ENCODE measurements at places on chromosomes 5 and 9.

DNA sequence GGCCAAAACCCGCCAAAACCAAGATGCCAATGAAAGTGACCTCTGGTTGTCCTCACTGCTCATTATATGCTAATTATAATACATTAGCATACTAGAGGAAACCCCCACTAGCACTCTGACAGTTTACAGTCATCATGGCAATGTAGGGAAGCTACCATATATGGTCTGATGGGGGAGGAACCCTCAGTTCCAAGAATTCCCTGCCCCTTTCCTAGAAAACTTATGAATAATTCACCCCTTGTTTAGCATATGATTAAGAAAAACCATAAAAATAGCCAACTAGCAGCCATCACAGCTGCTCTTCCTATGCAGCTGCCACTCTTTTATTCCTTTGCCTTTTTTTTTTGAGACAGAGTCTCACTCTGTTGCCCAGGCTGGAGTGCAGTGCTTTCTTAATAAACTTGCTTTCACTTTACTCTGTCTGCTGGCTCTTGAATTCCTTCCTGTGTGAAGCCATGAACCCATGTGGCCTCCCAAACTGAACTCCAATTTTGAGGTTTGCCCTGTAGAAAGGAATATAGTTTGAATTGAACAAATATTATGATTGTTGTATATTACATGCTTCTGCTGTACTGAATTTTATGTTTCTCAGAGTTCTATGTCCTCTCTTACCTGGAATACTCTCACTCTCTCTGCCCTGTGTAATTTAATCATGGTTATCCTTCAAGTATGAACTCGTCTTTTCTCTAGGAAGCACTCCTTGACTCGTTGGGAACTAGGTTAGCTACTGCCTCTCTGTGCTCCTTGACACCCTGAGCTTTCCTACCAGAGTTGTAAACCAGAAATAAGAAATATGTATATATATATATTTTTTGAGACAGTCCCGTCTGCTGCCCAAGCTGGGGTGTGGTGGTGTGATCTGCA is 59.8 kb downstream of the KIAA1958 start:
- peak; percentile 84 for DNase-seq

- DNase-seq = peak; percentile 7
Measured at GRCh38 chr5:98568336-98568735, 205.1 kb upstream of the RGMB start.

DNA sequence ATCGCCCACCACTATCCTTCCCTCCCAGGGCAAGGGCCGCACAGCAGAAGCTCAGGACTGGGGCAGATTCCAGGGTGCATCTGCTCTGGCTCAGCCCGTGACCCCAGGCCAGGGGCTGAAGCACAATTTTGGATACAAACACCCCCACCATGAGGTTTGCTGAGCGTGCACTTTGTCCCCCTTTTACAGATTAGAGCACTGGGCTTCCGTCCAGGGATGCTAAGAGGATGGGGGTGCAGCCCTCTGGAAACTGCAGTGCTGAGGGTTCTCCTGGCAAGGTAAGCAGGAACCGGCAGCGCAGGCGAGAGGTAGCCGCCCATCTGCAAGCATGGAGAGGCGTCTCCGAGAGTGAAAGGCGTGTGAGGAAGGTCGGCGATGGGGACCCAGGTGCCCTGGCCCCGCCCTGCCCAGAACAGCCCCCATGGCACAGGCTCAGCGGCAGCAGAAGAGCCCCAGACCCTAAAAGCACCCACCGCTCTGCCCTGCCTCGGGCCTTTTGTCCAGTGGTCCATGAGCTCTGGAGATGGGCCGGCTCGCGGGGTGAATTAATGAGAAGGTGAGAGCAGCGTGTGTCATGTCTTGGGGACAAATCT is 54.5 kb upstream of the OLFM1 start:
- no peak for DNase-seq

GRCh38 chr5:133334796-133335639 is 277.3 kb downstream of the FSTL4 start:
- no peak for DNase-seq

- DNase-seq = no peak
Measured at GRCh38 chr5:68411161-68411560, 195.6 kb downstream of the PIK3R1 start.

GRCh38 chr9:136844761-136845464 is 2.6 kb downstream of the AJM1 start:
- DNase-seq = no peak

DNA sequence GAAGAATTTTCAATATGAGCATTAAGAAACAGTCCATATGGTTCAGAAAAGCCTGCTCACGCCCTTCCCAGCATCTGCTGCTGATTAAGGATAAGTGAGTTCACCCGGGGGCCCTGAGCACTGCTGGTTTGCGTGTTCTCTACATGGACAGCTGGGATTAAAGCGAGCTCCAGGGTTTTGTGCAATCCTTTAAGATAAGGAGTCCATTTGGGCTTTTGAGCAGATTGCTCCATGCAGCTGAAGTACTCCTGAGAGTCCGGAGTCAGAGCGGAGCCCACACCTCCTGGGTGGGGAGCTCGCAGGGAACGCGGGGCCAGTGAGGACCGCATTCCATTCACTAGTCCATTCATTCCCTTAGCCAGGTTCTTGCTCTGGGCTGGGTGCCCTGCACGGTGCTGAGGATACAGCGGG is 149.3 kb upstream of the COL5A1 start:
- DNase-seq = no peak

DNA sequence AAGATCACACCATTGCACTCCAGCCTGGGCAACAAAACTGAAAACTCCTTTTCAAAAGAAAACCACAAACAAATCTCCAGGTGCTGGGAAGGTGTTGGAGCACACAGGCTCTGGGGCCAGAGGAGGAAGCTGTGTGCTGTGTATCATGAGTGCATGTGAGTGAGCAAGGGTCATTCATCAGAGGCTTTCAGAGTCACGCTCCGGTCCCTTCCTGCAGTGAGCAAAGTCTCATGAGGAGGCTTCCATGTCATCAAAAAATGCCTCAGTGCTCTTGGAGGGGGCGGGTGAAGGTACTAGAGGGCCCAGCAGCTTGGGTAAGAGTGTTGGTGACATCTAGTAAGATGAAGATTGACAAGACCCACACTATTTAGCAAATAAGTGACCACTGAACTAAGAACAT is 48.3 kb upstream of the TESK1 start:
- no peak for DNase-seq

- peak; percentile 45 for DNase-seq
Measured at GRCh38 chr5:44729536-44729935, 79.2 kb upstream of the MRPS30 start.

DNA sequence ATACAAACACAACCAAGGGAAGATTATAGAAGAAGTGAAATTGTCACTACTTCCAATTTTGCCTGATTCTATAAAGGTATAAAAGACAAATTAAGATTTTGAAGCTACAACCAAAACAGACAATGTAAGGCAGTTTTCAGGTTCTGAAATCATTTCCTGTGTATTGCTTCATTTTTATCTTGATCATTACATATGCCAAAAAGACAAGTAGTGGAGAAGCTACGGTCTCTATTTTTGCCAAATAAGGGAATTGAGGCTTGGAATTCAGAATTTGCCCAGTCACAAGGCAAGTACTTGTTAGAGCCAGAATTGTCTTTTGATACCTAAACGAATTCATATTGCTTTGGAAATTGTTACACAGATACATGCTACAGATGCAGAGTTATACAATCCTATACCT is 20.6 kb downstream of the EDIL3 start:
- no peak for DNase-seq

GRCh38 chr9:6975198-6975597 is 217.4 kb downstream of the KDM4C start:
- no peak for DNase-seq

DNA sequence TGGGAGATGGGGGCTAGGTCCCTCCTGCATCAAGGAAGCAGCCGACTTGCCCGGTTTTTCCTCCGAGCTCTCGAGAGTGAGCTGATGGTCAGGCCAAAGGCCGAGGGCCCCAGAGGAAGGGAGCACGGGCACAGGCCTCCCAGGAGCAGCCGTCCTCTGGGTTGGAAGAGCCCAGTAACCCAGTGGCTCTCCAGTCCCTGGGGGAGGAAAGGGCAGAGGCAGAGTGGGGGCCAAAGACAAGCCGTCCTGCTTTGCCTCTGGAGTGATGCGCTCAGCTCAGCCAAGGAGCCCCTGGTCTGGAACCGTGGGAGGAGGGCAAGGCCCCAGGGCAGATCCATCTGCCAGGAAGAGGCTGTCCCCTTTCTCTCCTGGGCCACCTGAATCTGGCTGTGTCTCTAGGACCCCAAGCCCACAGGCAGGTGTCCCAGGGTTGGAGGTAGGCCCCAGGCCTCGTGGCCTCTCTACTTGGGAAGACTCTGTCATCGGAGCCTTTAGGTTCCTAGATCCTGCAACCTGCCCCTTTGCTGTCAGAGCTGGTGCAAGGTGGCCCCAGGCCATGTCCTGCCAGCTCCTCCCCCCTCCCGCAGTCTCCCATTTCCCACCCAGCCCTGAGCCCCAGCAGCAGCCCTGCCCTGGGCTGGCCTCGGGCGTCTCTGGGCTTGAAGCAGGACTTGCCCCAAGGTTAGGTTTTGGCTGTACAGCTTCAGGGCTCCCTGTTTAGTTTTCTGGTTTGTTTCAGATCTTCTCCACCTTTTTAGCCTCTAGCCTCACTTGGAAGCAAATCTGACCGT is 224.1 kb downstream of the CACNA1B start:
- no peak for DNase-seq

DNA sequence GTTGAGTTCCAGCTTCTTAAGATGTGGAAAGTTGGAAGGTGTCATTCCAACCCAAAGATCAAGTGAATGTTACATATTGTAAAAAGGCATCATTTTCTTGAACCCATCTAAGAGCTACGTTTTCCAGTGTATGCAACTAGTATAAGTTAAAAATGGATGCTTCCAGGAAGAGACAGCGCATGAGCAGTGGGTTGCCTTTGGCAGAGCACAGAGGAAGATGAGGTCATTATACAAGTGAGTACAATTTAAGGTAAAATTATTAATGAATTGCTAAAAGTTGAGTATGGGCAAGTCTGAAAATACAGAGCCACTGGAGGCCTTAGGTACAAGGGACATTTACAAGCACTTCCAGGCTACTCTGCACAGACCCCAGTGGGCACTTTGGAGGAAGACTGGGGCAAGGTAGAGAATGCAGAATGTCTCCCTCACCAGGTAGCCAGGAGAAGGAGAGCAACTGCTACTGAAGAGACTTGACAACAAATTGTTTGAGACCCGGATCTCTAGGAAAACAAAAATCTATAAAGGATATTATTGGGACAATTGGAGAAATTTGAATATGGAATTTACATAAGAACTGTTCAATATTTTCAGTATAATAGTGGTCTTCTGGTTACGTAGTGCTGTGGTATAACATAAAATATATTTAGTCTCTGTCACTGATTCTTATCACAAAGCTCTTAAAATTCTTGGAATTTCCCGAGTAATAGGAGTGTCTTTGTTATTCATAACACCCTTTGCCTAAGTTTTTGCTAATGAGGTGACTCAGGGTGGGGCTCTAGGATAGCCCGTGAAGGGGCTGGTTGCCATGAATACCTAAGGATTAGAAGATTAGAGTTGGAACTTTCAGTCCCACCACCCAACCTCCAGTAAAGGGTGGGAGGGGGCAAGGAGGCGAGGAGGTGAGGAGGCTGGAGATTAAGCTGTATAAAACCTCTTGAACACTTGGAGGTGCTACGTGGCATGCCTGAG is 129.9 kb upstream of the FER start:
- no peak for DNase-seq

DNA sequence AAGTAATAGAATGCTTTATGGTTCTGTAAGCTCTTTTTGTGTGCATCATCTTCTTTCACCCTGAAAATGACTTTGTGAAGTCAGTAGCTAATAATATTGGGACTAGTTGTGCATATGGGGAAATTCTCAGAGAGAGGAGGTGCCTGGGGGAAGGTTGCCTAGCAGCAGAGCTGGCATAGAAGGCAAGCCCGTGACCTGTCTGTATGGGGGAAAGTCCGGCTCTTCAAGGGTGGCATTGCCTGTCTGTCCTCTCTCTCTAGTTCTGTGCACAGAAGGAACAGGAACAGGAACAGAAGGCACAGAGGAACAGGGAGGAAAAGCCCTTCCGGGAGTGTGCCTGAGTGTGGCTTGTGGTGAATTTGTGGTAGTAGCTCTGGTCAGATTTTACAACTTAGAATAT is 33.1 kb downstream of the SH3GL2 start:
- no peak for DNase-seq

DNA sequence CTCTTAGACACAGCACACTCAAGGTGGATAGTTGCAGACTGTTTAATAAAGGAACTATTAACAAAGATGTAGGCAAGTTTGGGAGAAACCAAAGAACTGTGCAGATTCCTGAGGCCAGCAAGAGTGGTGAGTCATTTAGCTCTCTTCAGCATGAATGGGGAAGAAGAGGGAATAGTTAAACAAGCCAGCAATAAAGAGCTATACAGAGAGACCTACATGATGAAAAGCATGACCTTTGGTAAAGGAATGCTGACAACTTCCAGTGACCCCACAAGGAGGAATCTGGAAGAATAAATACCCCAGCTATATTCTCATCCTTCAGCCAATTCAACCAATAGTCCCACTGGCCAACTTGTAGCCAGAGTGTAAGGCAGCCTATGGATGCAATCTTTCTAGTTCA is 706.0 kb upstream of the GRAMD2B start:
- peak; percentile 81 for DNase-seq

Measured in astrocyte of the hippocampus (primary cell).